ENCODE measurements at places on chromosomes 1 and 21. TPM values are rescaled to one million over a fixed set of nuclear protein-coding genes. Genes with fewer than 3 reads are reported as not detected.

DNA sequence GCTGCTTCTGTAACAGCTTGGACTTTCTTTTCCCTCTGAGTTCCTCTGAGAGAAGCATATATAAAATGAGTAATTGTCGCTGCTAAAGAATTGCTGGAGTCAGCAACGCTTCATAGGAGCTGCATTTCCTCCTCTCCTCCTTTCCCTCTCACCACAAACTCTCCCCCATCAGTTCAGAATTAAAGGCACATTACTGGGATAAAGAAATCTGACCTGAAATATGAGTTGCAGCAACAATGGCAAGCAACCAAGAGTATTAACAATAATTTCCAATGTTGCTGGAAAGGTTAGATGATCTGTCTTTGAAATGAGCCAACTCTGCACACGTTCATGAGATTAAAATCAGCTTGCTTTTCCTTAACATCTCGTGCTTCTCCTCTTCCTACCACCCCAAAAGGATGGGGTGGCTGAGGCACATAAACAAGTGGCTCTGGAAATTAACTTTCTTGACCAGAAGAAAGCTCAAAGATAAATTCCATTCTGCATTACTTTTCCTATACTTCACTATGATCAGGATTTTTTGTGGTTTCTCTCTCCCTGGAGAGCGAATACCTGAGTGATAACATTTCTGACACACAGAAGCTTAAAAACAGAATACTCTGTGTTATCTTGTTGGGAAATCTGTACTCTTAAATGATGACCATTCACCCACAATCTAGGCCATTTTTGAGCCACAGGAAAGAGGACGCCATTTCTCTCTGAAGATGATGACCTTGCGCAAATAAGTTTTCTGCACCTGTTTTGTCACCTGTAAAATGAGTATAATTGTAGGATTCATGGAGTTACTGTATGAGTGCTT, 90.2 kb downstream of the TGFBR3 start:
- H3K27me3 ChIP-seq = no peaks in the 10 kb centered on the region
- no peak for DNase-seq
- no peaks in the 10 kb centered on the region for H3K36me3 ChIP-seq

- H3K4me3 ChIP-seq = no peak overlapping the region
- peaks cover 12% of the 10 kb centered on the region for H3K4me1 ChIP-seq
- no peaks in the 10 kb centered on the region for H3K36me3 ChIP-seq
- H3K27ac ChIP-seq = no peak overlapping the region
- peak; percentile 55 for DNase-seq
Observed at GRCh38 chr1:58773406-58773840, 10.4 kb downstream of the JUN start.

DNA sequence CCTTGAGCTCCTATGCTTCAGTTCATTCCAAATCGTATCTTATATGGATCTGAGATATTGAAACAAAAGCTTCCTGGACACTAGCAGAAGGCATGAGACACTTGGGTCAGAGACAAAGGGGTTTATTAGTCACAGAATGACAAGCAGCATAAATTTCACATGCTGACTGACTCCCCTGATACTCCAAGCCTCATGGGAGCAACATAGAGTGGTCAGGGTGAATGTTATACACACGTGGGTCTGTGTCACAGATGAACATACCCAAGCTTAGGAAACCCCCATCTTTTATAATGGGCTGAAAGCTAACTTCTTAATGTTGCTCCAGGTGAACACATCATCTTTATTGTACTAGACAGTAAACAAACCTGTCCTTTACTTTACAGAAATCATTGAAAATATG, 599.9 kb upstream of the RGS18 start:
- DNase-seq = no peak
- H3K4me3 ChIP-seq = no peak overlapping the region
- H3K27ac ChIP-seq = no peak overlapping the region
- H3K4me1 ChIP-seq = no peaks in the 10 kb centered on the region
- no peaks in the 10 kb centered on the region for H3K36me3 ChIP-seq

The ASCL5 gene
- total RNA-seq = not detected

The MAN1C1 gene
- 12.8 TPM for total RNA-seq

DNA sequence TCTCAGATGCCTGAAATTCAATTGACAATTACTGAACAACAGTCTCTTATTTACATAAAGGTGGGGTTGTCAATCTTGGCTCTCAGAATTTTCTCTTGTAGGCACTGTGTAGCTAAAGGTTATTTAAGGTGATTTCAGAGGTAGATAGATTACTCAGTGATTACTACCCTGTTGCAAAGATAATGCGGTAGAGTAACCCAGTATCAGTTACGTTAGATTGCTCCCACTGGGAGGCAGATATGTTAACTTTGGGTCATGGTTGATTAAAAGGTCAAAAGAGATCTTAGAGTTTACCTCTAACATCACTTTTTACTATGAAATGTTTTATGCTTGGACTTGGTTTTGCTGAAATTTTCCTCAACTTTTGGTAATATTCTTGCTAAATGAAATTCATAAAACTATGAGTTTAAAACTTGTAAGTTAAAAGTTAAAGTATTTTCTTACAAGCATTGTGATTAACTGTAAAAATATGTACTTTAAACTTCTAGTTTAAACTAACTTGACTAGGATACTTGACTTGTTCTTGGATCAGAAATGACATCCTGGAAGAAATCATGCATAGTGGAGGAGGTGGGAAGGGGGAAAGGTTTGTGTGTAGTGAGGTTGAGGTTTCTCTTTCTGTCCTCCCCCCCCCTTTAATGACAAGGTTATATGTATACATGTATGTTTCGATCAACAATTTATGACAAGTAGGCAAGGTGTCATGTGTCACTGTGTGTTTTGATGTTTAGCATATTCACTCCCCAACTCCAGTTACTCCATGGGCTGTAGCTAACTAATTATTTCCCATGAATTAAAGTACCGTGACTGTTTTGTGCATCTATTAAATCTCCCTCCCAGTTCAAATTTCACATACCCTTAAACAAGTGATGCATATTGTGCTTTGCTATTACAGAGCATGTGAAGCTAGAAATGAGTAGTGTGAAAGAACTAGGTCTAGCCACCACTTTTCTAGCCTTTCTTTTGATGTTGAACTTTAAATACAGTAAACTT, 2.9 kb downstream of the LAMC1 start:
- DNase-seq = no peak
- no peaks in the 10 kb centered on the region for H3K27me3 ChIP-seq
- no peak overlapping the region for H3K4me3 ChIP-seq
- H3K4me1 ChIP-seq = peaks cover 14% of the 10 kb centered on the region
- no peaks in the 10 kb centered on the region for H3K36me3 ChIP-seq
- H3K27ac ChIP-seq = peak overlapping the region; percentile 5

The NEK2 gene
- total RNA-seq = 53.9 TPM
